Colonic mucosa (tissue), 4 donors: ENCODE measurements at places on chromosomes 7 and 10. TPM values are rescaled to one million over a fixed set of nuclear protein-coding genes. Genes with fewer than 3 reads are reported as not detected.

DNA sequence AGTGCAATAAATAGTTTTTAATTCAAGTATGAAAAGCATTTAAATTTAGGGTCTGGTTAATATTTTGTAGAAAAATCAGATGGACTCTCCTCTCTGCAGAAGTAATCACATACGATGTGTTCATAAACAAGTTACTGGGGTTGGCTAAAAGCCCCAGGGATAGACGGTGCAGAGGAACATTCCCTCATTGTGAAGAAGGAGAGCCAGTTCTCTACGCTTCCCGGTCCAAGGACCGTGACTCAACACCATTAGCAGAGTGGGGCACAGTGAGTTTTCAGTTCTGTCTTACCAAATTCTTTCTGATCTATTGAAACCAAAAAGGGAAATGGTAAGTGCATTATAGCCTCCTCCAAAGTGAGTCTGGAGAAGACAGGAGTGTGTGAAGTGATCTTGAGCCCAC is 327.8 kb downstream of the WDR37 start:
- H3K27ac ChIP-seq: no peak overlapping the region
- H3K27me3 ChIP-seq: no peaks in the 10 kb centered on the region
- peak; percentile 6 for DNase-seq
- no peaks in the 10 kb centered on the region for H3K36me3 ChIP-seq
- H3K4me3 ChIP-seq: no peak overlapping the region

PNLIPRP1 gene
- total RNA-seq: not detected

GRCh38 chr7:2604608-2605174 is 27.1 kb upstream of the TTYH3 start:
- no peaks in the 10 kb centered on the region for H3K4me1 ChIP-seq
- H3K27ac ChIP-seq: no peak overlapping the region
- H3K27me3 ChIP-seq: no peaks in the 10 kb centered on the region
- DNase-seq: no peak

GRCh38 chr7:28858206-28858605 is 99.9 kb downstream of the TRIL start:
- H3K4me1 ChIP-seq: no peaks in the 10 kb centered on the region
- no peak overlapping the region for H3K27ac ChIP-seq
- H3K27me3 ChIP-seq: peaks cover 7% of the 10 kb centered on the region
- no peaks in the 10 kb centered on the region for H3K36me3 ChIP-seq

SRRM3 gene
- 0.64 TPM for total RNA-seq

ZNF804B gene
- not detected for total RNA-seq

DNA sequence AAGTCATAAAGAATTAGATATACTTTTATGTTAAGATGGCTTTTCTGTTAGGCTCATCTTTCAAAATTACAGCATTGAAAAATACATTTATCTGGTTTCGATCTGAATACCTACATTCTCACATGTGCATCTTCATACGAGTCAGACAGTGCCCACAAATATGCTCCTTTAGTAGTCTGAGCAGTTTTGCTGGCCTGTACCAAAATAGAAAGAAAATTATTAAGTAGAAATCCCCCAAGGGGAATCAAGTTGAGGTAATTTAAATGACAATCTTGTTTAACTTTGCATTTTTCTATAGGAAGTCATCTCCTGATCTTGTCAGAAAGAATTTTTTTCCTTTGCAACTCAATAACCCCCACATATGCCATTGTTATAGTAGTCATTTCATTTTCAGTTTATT is 287.4 kb upstream of the SEMA3D start:
- no peak for DNase-seq
- no peaks in the 10 kb centered on the region for H3K4me1 ChIP-seq
- no peaks in the 10 kb centered on the region for H3K27me3 ChIP-seq
- no peak overlapping the region for H3K27ac ChIP-seq
- H3K36me3 ChIP-seq: no peaks in the 10 kb centered on the region

- no peaks in the 10 kb centered on the region for H3K27me3 ChIP-seq
- DNase-seq: no peak
- no peaks in the 10 kb centered on the region for H3K36me3 ChIP-seq
- H3K4me1 ChIP-seq: no peaks in the 10 kb centered on the region
- H3K4me3 ChIP-seq: no peak overlapping the region
- no peak overlapping the region for H3K27ac ChIP-seq
Observed at GRCh38 chr10:93622942-93623341, 10.6 kb downstream of the PDE6C start.

OR2A7 gene
- 13.1 TPM for total RNA-seq

GRCh38 chr10:819326-819725 is 112.2 kb downstream of the LARP4B start:
- H3K36me3 ChIP-seq: peaks cover 18% of the 10 kb centered on the region
- H3K4me1 ChIP-seq: no peaks in the 10 kb centered on the region
- H3K27ac ChIP-seq: no peak overlapping the region
- H3K27me3 ChIP-seq: no peaks in the 10 kb centered on the region
- no peak for DNase-seq

DENND2A gene
- total RNA-seq: 9.2 TPM

ACTL6B gene
- 0.29 TPM for total RNA-seq

DNA sequence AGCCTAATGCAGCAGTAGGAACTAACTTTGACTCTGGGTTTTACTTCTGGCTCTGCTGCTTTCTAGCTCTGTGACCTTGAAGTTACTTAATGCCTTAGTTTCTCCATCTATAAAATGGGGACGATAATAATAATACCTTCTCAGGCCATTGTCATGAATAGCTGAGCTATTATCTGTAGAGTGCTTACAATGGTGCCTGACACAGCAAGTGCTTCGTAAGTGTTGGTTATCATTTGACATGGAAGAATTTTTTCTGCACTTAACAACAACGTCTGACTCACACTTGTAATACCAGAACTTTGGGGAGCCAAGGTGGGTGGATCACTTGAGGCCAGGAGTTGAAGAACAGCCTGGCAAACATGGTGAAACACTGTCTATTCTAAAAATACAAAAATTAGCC is 140.5 kb downstream of the ARL4A start:
- no peaks in the 10 kb centered on the region for H3K4me1 ChIP-seq
- no peaks in the 10 kb centered on the region for H3K36me3 ChIP-seq
- no peak overlapping the region for H3K27ac ChIP-seq
- DNase-seq: no peak
- no peak overlapping the region for H3K4me3 ChIP-seq

SPDYE5 gene
- not detected for total RNA-seq

EMX2 gene
- not detected for total RNA-seq

GTPBP4 gene
- total RNA-seq: 22.4 TPM

ELFN1 gene
- total RNA-seq: 0.40 TPM

- no peaks in the 10 kb centered on the region for H3K27me3 ChIP-seq
- DNase-seq: no peak
- no peak overlapping the region for H3K4me3 ChIP-seq
- H3K36me3 ChIP-seq: no peaks in the 10 kb centered on the region
- no peak overlapping the region for H3K27ac ChIP-seq
Observed at GRCh38 chr7:85021101-85021704, 165.7 kb downstream of the SEMA3D start.

MKX gene
- 0.10 TPM for total RNA-seq

DNA sequence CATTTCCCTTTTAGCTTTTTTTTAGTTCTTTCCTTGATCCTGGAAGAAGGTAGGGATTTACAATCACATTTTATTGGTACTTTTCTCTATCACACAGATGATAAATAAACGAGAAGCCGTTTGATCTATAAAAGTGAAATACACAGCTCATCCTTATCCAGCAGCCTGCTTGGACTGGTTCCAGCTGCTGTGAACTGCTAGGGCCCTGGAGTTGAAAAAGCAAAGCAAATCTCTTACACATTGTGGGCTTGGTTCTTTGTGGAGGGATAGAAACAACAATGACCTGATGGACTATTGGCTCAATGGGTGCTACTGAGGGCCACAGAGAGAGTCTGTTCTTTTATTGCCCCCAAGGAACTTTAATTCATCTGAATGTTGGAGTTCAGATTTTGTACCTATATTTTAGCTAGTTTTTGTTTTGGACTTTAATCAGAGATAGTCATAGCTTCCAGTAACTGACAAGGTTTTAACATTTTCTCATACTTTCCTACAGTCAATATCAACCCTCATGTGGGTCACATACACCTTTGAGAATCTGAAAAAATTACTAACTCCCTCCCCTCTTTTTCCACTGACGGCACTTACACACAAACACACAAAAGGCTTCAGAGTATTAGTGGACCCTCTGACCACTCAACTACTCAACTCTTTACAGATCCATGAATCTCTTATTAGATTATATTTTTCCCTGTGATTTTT is 91.6 kb upstream of the CCDC6 start:
- H3K4me1 ChIP-seq: no peaks in the 10 kb centered on the region
- no peaks in the 10 kb centered on the region for H3K36me3 ChIP-seq
- peak; percentile 23 for DNase-seq
- no peaks in the 10 kb centered on the region for H3K27me3 ChIP-seq
- no peak overlapping the region for H3K27ac ChIP-seq

DNA sequence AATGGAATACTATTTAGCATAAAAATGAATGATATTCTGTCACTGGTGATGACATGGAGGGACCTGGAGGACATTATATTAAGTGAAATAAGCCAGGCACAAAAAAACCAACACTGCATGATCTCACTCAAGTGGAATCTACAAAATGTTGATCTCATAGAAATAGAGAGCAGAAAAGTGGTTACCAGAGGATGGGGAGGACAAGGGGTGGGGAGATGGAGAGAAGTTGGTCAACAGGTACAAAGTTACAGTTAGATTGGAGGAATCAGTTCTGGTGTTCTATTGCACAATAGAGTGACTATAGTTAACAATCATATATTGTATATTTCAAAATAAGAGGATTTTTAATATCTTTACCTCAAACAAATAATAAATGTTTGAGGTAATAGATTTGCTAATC is 24.7 kb upstream of the SLC18A3 start:
- H3K27ac ChIP-seq: no peak overlapping the region
- no peaks in the 10 kb centered on the region for H3K4me1 ChIP-seq
- no peaks in the 10 kb centered on the region for H3K27me3 ChIP-seq
- no peak overlapping the region for H3K4me3 ChIP-seq
- no peak for DNase-seq

CPVL gene
- 17.0 TPM for total RNA-seq

POU6F2 gene
- total RNA-seq: 1.3 TPM

DNA sequence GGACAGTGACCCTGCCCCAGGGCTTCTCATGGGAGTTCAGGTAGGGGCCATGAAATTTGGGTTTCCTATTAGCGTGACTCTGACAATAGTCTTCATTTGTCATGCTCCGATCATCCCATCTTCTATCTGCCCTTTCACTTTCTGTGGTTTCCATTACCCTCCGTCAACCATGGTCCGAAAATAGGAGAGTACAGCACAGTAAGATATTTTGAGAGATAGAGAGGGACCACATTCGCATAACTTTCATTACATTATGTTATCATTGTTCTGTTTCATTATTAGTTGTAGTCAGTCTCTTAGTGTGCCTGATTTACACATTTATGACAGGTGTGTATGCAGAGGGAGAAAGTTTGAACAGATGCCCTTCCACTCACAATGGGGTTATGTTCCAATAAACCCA is 649.2 kb downstream of the SDK1 start:
- H3K4me1 ChIP-seq: no peaks in the 10 kb centered on the region
- H3K27me3 ChIP-seq: no peaks in the 10 kb centered on the region
- H3K36me3 ChIP-seq: no peaks in the 10 kb centered on the region
- no peak overlapping the region for H3K27ac ChIP-seq

DNA sequence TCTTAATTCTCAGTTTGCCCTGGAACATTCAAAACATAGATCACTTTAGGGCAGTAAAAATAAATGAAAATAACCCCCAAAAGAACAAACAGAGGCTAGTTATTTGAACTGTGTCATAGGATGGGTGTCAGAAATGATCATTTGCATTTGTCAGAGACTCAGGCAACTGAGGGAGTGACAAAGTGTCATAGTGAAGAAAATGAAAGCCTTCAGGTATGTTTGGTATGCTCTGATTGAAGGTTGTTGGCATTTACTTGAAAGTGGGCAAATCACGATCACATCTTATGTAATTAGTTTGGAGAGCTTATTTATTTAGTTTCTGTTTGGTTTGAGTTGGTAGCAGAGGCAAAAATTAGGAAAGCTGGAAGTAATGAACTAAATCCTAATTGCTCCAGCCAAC is 880.9 kb downstream of the ANKRD7 start:
- no peaks in the 10 kb centered on the region for H3K36me3 ChIP-seq
- no peaks in the 10 kb centered on the region for H3K4me1 ChIP-seq
- no peak overlapping the region for H3K4me3 ChIP-seq
- no peak for DNase-seq

DNA sequence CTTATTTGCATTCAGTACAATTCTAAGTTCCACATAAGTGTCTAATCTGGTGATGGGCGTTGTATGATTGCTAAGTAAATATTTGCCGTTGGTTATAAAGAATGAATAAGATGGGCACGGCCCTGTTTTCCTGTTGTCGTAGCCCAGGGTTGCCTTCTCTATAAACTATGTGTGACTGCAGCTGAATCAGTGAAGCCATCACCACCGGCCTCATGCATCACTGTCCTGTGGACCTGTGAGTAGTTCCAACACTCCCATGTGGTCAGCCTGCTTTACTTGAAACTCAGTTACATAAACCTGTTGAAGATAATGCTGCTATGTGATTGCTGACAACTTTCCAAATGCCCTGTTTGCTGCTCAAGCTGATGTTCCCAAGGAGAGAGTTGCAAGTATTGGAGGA is 21.6 kb upstream of the KLF6 start:
- H3K36me3 ChIP-seq: no peaks in the 10 kb centered on the region
- peak overlapping the region; percentile 91 for H3K27ac ChIP-seq

GRCh38 chr10:44564790-44565189 is 179.9 kb upstream of the CXCL12 start:
- H3K36me3 ChIP-seq: no peaks in the 10 kb centered on the region
- no peaks in the 10 kb centered on the region for H3K27me3 ChIP-seq
- no peak overlapping the region for H3K4me3 ChIP-seq
- DNase-seq: no peak
- H3K27ac ChIP-seq: no peak overlapping the region

DNA sequence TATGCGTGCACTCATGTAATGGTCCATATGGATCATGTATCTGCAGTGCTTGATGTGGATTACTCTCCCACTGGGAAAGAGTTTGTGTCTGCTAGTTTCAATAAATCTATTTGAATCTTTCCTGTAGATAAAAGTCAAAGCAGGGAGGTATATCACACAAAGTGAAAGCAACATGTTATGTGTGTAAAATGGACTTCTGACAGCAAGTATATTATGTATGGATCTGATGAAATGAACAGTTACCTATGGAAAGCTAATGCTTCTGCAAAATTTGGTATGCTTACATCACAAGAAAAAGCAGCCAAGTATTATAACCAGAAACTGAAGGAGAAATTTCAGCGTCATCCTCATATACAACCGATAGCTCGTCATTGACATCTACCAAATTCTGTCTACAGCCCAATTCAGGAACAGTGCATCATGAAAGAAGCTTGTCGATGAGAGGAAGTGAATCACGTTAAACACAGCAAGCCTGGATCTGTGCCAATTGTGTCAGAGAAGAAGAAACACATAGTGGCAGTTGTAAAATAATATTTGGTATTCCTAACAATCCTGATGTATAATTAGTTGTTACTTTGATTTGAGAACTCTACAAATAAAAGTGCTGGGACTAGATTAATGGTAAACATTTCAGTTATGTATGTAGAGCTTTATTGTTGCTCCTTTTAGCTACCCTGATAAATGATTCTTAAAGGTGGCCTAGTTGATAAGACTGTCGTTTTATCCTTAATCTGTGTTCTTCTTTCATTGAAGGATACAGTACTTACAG is 14.2 kb upstream of the SYPL1 start:
- no peak overlapping the region for H3K27ac ChIP-seq
- H3K36me3 ChIP-seq: no peaks in the 10 kb centered on the region
- DNase-seq: peak; percentile 33
- no peak overlapping the region for H3K4me3 ChIP-seq

GRCh38 chr7:70680743-70681468 is 451.0 kb upstream of the GALNT17 start:
- no peak overlapping the region for H3K27ac ChIP-seq
- H3K27me3 ChIP-seq: no peaks in the 10 kb centered on the region
- H3K36me3 ChIP-seq: no peaks in the 10 kb centered on the region
- H3K4me1 ChIP-seq: no peaks in the 10 kb centered on the region
- DNase-seq: no peak
